ENCODE measurements at places on chromosomes 11 and 22.

DNA sequence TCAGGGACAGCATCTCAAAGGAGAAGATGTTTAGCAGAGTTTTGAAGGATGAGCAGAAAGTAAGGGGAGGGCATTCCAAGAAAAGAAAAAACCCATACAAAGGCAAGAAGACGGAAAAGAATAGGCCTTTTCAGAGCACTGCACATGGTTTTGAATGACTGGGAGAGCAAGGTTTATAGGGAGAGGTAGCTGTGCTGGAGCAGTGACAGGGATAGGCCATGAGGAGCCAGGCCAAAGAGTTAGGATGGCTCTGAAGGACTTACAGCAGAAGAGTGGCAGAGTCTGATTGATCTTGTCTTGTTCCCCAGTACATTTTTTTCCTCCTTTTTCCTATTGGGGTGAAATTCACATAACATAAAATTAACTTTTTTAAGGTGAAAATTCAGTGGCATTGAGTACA, 55.8 kb upstream of the PAK1 start:
- no peak for DNase-seq

- no peak for DNase-seq
These were observed 10.3 kb downstream of the CYTH4 start for GRCh38 chr22:37292641-37293040.

GRCh38 chr11:119024430-119025098, 6.0 kb downstream of the TRAPPC4 start:
- DNase-seq: no peak

- no peak for DNase-seq
These were observed 33.5 kb downstream of the POU2F3 start for GRCh38 chr11:120273432-120273831.

GRCh38 chr11:111179184-111179910, 66.2 kb upstream of the POU2AF2 start:
- DNase-seq: no peak

DNA sequence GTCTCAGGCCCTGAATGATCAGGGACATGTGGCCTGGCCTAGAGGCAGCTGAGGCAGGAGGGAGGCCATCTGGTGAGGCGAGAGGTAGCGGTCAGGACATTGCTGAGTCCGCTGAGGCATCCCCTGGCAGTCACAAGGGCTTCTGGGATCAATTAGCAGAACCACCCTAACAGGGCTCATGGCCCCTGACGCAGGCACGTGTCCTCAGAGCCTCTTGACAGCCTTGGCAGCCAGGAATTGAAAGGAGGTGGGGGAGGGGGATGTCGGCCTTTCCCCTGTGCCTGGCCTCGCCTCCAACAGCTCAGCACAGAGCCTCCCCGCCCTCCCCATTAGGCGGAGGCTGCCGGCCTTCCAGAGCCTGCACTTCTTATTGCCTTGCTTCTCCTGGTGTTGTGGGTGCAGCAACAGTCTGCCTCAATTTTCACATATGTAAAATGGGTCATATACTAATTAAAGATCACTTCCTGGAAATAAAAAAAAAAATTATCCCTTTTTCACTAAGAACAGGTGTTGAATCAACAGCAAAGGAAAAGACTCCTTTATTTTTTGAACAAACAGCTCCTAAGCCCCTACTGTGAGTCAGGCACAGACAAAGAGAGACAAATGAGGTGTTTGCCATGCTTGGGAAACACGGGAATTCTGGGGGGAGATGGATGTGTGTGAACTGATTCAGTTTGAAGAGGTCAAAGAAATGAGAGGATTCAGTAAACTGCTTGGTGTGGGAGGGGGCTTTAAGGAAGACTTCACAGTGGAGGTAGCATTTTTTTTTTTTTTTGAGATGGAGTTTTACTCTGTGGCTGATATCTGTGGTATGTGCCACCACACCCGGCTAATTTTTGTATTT, 55.3 kb downstream of the NFAM1 start:
- DNase-seq: no peak

DNA sequence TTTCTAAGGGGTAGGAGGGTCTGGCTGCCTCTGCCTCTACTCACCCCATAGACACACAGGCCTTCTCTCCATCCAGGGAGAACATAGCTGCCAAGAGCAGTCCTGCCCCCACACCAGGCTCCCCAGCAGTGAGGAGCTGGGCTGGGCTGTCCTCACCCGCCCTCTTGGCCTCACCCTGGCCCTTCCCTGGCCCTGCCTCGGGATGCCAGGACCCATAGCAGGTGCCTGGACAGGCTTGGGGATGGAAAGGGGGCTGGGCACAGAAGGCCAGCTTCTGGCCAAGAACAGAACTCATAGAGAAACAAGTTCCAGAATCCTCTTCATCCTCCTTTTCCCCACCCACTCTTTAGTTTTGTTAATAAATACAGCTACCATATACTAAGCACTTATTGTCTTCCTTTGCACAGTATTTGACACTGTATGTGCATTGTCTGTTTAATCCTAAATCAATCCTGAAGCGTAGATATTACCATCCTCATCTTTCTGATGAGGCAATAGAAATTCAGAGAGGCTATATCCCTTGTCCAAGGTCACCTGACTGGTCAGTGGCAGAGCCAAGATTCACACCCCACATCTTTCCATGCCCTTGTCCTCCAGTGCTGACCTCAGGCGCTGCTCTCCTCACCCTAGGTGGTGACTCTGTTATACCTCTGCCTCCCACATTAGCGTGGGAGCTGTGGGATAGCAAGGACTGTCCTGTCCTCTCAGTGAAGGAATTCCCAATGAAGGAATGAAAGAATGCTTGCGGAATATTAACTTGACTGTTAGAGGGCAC, 22.0 kb upstream of the MYOD1 start:
- no peak for DNase-seq

DNA sequence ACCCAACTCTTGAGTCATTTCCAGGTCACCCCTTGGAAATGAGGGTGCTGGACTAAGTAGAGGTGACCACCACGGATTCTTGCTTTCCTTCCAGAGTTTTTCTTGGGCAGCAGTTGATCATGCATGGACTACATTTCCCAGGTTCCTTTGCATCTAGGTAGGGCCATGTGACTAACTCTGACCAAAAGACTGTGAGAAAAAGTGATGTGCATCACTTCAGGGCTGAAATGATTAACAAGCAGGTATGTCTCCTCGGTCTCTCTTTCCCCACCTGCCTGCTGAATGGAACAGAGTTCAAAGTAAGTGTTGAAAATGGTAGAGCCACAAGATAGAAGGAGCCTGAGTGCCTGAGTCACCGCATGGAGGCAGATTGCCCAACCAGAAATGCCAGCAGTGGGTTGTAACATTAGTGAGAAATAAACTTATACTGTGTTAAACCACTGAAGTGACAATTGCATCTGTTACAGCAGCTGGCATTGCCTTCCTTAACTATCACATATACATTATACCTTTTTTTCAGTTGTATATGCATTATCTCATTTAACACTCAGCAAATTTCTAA, 113.5 kb downstream of the MN1 start:
- no peak for DNase-seq

GRCh38 chr22:23106906-23107367, 34.9 kb downstream of the RSPH14 start:
- DNase-seq: no peak

Measured in stimulated activated CD4-positive, alpha-beta T cell treated with anti-CD3 and anti-CD28 coated beads, Interleukin-15, amount 100 ng/mL, for 1 hour (primary cell).